H9 (cell line): ENCODE measurements at places on chromosomes 3 and 15. TPM values are rescaled to one million over a fixed set of nuclear protein-coding genes. Genes with fewer than 3 reads are reported as not detected.

DNA sequence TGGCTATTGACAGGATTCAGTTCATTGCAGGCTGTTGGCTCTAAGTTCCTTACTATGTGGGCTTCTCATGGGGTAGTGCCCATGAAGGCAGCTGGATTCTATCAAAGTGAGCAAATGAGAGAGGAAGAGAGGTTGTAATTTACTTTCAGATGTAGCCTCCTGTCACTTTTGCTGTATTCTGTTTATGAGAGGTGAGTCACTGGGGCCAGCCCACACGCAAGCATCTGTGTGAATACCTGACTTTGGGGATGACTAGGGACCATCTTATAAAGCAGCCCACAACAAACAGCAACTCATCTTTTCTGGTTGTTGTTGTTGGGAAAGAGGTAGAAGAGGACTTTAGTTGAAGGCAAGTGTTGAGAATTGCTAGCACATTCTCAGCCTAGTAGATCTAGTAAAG, 506.3 kb upstream of the GRM7 start:
- H3K27me3 ChIP-seq, result no peaks in the 10 kb centered on the region
- H3K27ac ChIP-seq, result no peak overlapping the region
- H3K4me1 ChIP-seq, result no peaks in the 10 kb centered on the region
- H3K36me3 ChIP-seq, result no peaks in the 10 kb centered on the region

BUB1B gene
- 83.2 and 86.5 TPM in 2 replicates for total RNA-seq

SMCO1 gene
- total RNA-seq, result not detected in 2 replicates

APH1B gene
- 20.9 and 22.9 TPM in 2 replicates for total RNA-seq

DNA sequence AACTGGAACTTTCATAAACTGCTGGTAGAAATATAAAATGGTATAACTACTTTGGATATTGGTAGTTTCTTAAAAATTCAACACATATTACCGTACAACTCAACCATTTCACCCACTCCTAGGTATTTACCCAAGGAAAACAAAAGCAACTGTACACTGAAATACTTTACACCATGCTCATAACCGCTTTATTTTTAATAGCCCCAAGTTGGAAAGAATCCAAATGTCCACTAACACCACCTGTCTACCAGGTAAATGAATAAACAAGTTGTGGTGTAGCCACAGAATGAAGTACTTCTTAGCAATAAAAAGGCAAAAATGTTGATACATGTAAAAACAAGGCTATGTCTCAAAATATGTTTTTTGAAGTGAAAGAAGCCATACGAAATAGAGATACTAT, 215.9 kb upstream of the PEX5L start:
- no peaks in the 10 kb centered on the region for H3K36me3 ChIP-seq
- no peak overlapping the region for H3K27ac ChIP-seq
- DNase-seq, result no peak
- H3K4me1 ChIP-seq, result no peaks in the 10 kb centered on the region
- no peaks in the 10 kb centered on the region for H3K27me3 ChIP-seq
- H3K4me3 ChIP-seq, result no peak overlapping the region

UTS2B gene
- 0.09 and 0.26 TPM in 2 replicates for total RNA-seq

- H3K4me1 ChIP-seq, result peaks cover 6% of the 10 kb centered on the region
- no peak overlapping the region for H3K27ac ChIP-seq
- H3K4me3 ChIP-seq, result no peak overlapping the region
- no peaks in the 10 kb centered on the region for H3K27me3 ChIP-seq
These were observed 20.1 kb downstream of the FAM43A start for GRCh38 chr3:194705761-194706160.

GRCh38 chr3:178603735-178604134, 67.5 kb downstream of the KCNMB2 start:
- H3K4me3 ChIP-seq, result no peak overlapping the region
- no peak overlapping the region for H3K27ac ChIP-seq
- no peaks in the 10 kb centered on the region for H3K36me3 ChIP-seq
- no peaks in the 10 kb centered on the region for H3K27me3 ChIP-seq
- H3K4me1 ChIP-seq, result no peaks in the 10 kb centered on the region

FURIN gene
- total RNA-seq, result 35.1 and 35.7 TPM in 2 replicates

GABRA5 gene
- 3.3 and 4.9 TPM in 2 replicates for total RNA-seq

GOLGA8S gene
- 0.07 TPM in 2 replicates for total RNA-seq

GRCh38 chr3:22263042-22263441, 512.0 kb upstream of the ZNF385D start:
- DNase-seq, result no peak
- H3K27me3 ChIP-seq, result no peaks in the 10 kb centered on the region
- no peak overlapping the region for H3K27ac ChIP-seq
- H3K4me3 ChIP-seq, result no peak overlapping the region

BNC1 gene
- total RNA-seq, result not detected in 2 replicates

DNA sequence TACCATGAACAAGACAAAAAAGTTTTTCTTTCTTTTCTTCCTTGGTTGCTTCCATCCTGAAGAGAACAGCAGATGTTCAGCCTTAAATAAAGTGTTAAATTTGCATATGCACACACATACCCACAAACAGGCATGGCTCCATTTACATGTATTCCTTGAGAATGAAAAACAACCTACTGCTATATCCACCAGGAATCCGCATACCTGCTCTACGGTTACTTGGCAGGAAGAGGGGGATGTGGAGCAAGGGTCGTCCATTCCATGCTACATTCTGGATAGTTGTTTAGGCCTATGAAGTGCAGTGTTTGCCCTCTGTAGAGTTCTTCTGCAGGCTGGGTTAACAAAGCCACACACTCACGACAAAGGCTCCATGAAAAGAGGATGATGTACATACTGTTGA, 322.8 kb downstream of the KCNH8 start:
- DNase-seq, result no peak
- peaks cover 2% of the 10 kb centered on the region; the same call in 1 of the 2 replicates for H3K4me1 ChIP-seq
- peaks cover 16% of the 10 kb centered on the region for H3K36me3 ChIP-seq

SLC9C1 gene
- 0.15 and 0.50 TPM in 2 replicates for total RNA-seq

LTF gene
- not detected in 2 replicates for total RNA-seq

DNA sequence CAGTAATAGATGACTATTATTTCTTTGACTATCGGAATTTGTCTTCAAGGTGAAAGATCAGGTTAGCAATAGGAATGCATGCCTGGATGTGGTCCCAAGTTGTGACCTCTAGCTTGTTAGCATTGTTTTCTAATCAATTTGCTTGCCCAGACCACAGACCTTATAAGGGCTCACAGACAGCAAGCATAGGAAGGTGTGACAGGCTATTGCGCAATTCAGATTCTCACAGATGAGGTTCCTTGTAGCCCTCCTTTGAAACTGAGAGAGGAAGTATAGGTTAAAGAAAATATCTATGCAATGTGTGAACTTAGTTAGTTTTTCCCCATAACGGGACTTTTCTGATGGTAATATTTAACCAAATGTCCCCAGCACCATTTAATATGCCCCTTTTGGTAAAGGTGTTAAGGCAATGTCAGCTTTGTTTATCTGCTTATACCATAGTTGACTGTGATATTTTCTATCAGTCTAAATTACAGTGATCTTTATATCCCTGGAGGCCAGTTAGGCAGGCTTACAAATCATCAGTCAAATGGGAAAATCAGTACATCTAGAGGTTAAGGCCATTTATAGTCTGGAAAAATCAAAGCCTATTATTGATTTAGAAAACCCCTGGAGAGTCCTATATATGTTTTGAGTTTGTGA, 168.1 kb upstream of the MBNL1 start:
- no peaks in the 10 kb centered on the region for H3K36me3 ChIP-seq
- no peaks in the 10 kb centered on the region for H3K4me1 ChIP-seq
- H3K27me3 ChIP-seq, result no peaks in the 10 kb centered on the region
- H3K4me3 ChIP-seq, result no peak overlapping the region
- no peak overlapping the region for H3K27ac ChIP-seq
- no peak for DNase-seq

DNA sequence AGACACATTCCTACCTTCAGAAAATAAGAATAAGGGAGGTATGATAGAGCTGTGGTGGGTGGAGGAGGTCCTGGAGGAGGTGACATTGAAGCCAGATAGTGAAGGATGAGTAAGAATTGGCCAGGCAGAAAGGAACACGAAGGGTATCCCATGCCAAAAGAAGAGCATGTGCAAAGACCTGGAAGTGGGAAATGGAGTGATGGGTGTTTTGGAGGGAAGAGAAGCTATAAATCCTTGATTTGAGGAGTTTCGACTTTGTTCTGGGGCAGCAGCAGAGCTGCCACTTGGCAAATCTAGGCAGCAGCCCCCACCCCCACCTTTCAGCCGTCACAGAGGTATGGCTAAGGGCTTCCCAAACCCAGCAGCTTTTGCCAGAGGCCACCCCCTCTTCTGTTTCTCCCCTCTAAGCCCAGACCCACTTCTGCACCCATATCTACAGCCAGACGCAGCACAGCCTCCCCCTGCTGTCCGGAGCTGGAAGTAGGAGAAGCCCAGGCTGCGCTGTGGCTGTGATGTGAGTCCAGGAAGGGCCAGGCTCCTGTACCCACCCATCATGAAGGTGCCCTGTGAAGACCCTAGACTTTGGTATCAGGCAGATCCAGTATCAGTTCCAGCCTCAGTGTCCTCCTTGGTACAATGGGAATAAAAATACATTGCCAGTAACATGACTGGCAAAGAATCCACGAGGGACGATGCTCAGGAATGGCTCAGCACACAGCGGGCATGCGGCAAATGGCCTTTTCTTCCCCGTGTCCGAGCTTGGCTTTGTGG, 188.7 kb upstream of the LINGO1 start:
- peak; percentile 81 for DNase-seq
- H3K27me3 ChIP-seq, result peaks cover 22% of the 10 kb centered on the region; the same call in 1 of the 2 replicates
- no peak overlapping the region for H3K4me3 ChIP-seq

CCDC33 gene
- total RNA-seq, result 4.5 and 4.6 TPM in 2 replicates

DUOXA1 gene
- total RNA-seq, result 1.2 and 1.3 TPM in 2 replicates

DNA sequence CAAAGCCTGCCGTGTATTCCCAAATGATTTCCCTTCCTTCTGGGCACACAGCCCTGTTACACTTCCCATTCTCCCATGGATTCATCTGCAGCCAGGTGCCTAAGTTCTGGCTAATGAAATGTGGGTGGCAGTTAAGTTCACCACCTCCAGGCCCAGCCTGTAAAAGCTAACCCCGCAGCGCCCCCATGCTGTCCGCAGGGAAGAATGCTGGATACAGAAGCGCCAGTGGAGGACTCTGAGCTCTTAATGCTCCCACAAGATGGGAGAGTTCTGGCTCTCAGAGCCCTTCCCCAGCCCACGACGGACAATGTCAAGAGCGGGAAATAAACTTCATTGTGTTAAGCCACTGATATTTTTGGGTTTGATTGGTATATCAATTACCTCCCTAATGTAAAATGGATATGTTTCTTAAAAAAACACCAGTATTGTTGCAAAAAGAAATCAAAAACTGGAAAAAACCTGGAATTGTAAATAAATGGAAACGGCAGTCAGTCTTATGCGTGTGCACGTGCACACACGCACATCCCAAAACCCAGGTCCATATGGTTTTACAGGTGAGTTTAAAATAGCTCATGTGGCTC, 37.7 kb upstream of the FGD5 start:
- no peaks in the 10 kb centered on the region for H3K36me3 ChIP-seq
- H3K4me3 ChIP-seq, result no peak overlapping the region
- no peak overlapping the region for H3K27ac ChIP-seq
- DNase-seq, result peak; percentile 90
- no peaks in the 10 kb centered on the region for H3K27me3 ChIP-seq
- no peaks in the 10 kb centered on the region; the same call in 1 of the 2 replicates for H3K4me1 ChIP-seq

SAMD7 gene
- not detected in 2 replicates for total RNA-seq

FBXO40 gene
- 0.04 and 0.15 TPM in 2 replicates for total RNA-seq

GRCh38 chr3:149764302-149764701, 12.0 kb upstream of the COMMD2 start:
- H3K4me3 ChIP-seq, result no peak overlapping the region
- no peak overlapping the region for H3K27ac ChIP-seq
- H3K36me3 ChIP-seq, result no peaks in the 10 kb centered on the region
- H3K4me1 ChIP-seq, result no peaks in the 10 kb centered on the region
- no peak for DNase-seq

GRCh38 chr3:56681984-56682461, 1.0 kb downstream of the TASOR start:
- peaks cover 34% of the 10 kb centered on the region for H3K36me3 ChIP-seq
- peak overlapping the region; percentile 90 for H3K4me3 ChIP-seq
- no peaks in the 10 kb centered on the region; the same call in 1 of the 2 replicates for H3K4me1 ChIP-seq
- DNase-seq, result peak; percentile 81
- H3K27me3 ChIP-seq, result peaks cover 5% of the 10 kb centered on the region; the same call in 1 of the 2 replicates

DLL4 gene
- total RNA-seq, result 0.28 and 0.35 TPM in 2 replicates

DUOXA2 gene
- total RNA-seq, result not detected in 2 replicates

GRCh38 chr15:74964794-74965193, 8.2 kb upstream of the RPP25 start:
- H3K4me1 ChIP-seq, result no peaks in the 10 kb centered on the region
- H3K4me3 ChIP-seq, result no peak overlapping the region
- no peaks in the 10 kb centered on the region; the same call in 2 of the 3 replicates for H3K36me3 ChIP-seq
- H3K27ac ChIP-seq, result no peak overlapping the region

LTK gene
- 0.31 TPM in 2 replicates for total RNA-seq

DNA sequence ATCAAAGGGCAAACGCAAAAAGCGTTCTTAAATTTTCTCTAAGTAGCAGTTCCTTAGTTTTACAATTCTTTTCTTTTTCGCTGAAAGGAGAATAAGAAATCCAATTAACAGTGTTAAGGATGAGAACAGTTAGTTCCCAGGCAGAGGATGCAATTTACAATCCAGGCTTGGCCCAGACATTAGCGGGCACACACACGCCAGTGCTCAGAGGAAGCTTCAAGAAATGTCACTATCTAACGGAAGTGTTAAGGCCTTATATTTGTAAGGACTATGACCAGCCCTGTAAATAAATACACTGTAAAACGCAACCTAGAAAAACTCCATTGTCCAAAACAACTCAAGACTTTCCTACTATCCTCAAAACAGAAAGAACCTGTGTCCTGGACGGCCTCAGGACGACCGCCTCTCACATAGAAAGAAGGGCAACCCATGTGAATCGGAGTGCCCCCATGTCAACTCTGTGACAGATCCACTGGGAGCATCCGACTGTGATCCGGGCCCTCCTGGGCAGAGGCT, 1.3 kb downstream of the ACAP2 start:
- DNase-seq, result peak; percentile 38
- no peaks in the 10 kb centered on the region for H3K27me3 ChIP-seq
